Naive B cell (primary cell): ENCODE measurements at places on chromosomes 5 and 9.
A peak's percentile ranks its signal among the peaks of the same experiment; 100 is the strongest.

DNA sequence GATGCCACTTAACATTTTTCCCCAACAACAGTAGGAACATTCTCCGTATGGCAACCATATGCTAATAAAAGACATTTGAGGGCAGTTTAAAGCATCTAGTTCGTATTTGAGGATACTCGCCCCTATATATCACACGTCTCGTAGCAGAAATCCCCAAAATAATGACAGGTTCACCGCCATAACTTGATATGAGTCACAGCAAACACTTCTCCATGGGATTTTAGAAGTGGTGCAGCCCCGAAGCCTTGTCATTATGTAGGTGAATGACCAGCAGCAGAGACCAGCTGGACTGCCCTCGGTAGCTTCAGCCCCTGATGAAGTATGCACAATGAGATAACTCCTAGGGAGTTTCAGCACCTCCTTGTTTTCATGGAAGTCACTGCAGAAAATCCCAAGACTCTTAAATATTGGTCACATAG is 2.0 kb downstream of the CTNND2 start:
- H3K27me3 ChIP-seq: peaks cover 41% of the 10 kb centered on the region
- H3K4me3 ChIP-seq: no peak overlapping the region
- peaks cover 9% of the 10 kb centered on the region for H3K4me1 ChIP-seq
- no peak for DNase-seq
- no peak overlapping the region for H3K27ac ChIP-seq

DNA sequence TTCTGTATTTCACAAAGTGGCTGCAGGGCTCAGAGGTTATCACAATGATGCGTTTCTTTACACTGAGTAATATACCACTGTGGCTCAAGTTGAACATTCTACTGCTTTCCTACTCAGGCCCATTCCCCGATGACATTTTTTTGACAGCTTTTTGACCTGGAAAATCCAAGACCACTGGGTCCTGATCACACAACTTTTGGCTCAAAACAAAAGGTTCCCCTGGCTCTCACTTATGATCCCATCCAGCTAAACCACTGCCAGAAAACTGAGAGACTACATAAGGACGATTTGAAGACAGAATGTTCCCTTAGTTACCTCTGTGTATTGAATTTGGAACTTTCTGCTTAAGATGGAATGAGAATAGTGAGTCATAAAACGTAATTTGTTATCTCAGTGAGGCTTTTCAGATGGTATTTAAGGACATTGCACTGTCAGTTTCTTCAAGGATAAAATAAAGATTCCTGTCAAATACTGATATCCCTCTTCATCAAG is 78.0 kb upstream of the FBXL7 start:
- no peak overlapping the region for H3K4me3 ChIP-seq
- H3K4me1 ChIP-seq: no peaks in the 10 kb centered on the region
- H3K27me3 ChIP-seq: no peaks in the 10 kb centered on the region
- H3K36me3 ChIP-seq: no peaks in the 10 kb centered on the region

- no peaks in the 10 kb centered on the region for H3K36me3 ChIP-seq
- peak overlapping the region; percentile 32 for H3K4me3 ChIP-seq
- H3K27me3 ChIP-seq: no peaks in the 10 kb centered on the region
Observed at GRCh38 chr5:89395111-89395510, 512.1 kb upstream of the MEF2C start.

GRCh38 chr9:133742251-133742650 is 4.1 kb upstream of the SARDH start:
- peaks cover 39% of the 10 kb centered on the region for H3K27me3 ChIP-seq
- H3K4me1 ChIP-seq: peaks cover 3% of the 10 kb centered on the region
- DNase-seq: no peak
- no peak overlapping the region for H3K27ac ChIP-seq
- no peaks in the 10 kb centered on the region for H3K36me3 ChIP-seq

DNA sequence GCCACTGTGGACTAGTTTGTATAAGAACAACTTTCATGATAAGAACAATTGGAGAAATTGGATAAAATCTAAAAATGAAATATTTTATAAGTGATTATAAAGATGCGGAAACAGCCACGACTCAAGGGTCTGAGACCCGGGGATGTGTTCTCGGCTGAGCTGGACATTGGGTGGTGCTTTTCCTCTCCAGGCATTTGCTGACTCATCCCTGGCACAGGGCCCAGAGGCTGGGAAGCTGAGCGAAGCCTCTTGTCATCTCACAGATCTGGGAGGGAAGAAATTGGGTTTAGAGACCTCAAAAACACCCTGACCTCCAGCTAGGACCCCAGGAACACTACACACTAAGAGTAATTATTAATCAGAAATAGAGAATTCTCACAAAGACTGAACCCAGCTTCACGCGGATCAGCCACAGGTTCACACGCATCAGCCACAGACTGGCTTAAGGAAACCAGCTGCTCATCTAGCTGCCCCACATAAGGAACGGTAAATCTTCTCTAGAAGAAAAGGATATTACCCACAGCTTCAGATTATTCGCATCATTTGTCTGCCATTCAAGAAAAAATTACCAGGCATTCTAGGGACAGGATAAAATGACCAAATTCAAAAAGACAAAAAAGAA is 2.8 kb upstream of the OR2V1 start:
- peaks cover 40% of the 10 kb centered on the region for H3K27me3 ChIP-seq
- no peak overlapping the region for H3K4me3 ChIP-seq
- H3K36me3 ChIP-seq: no peaks in the 10 kb centered on the region
- no peak for DNase-seq
- H3K27ac ChIP-seq: no peak overlapping the region

DNA sequence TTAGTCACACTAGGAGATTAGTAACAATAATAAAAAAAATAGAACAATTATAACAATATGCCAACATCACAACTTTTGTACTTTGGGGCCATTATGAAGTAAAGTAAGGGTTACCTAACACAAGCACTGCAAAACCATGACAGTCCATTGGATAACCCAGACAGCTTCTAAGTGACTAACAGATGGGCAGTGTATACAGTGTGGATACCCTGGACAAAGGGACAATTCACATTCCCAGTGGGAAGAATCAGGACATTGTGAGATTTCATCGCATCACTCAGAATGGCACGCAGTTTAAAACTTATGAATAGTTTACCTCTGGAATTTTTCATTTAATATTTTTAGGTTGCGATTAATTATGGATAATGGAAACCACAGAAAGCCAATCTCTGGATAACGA is 45.6 kb upstream of the JADE2 start:
- H3K36me3 ChIP-seq: no peaks in the 10 kb centered on the region
- DNase-seq: no peak
- no peak overlapping the region for H3K4me3 ChIP-seq
- H3K27me3 ChIP-seq: no peaks in the 10 kb centered on the region
- no peak overlapping the region for H3K27ac ChIP-seq

DNA sequence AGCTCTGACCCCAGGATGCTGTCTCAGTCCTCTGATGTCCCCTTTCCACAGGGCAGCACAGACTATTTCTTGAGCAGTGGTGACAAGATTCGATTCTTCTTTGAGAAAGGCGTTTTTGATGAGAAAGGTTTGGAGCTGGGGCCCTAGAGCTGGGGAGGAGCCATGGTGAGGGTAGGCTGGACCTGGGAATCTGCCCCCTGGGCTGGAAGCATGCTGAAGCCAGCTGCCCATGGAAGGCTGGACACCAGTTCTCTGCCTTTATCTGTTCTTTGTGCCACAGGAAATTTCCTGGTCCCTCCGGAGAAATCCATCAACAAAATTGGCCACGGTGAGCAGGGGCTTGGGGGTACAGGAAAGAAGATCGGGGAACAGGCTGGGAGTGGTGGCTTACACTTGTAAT is 12.9 kb downstream of the PHYHD1 start:
- no peaks in the 10 kb centered on the region for H3K27me3 ChIP-seq
- no peaks in the 10 kb centered on the region for H3K36me3 ChIP-seq
- DNase-seq: no peak
- H3K27ac ChIP-seq: no peak overlapping the region

GRCh38 chr9:80369641-80370040 is 797.9 kb downstream of the TLE4 start:
- no peak overlapping the region for H3K27ac ChIP-seq
- H3K4me3 ChIP-seq: no peak overlapping the region
- H3K4me1 ChIP-seq: peaks cover 3% of the 10 kb centered on the region
- no peak for DNase-seq
- H3K27me3 ChIP-seq: no peaks in the 10 kb centered on the region

- H3K4me1 ChIP-seq: no peaks in the 10 kb centered on the region
- no peak for DNase-seq
- H3K27me3 ChIP-seq: peaks cover 78% of the 10 kb centered on the region
- no peak overlapping the region for H3K27ac ChIP-seq
- H3K4me3 ChIP-seq: peak overlapping the region; percentile 18
Observed at GRCh38 chr5:141356133-141356532, 1.3 kb downstream of the PCDHGA4 start.

DNA sequence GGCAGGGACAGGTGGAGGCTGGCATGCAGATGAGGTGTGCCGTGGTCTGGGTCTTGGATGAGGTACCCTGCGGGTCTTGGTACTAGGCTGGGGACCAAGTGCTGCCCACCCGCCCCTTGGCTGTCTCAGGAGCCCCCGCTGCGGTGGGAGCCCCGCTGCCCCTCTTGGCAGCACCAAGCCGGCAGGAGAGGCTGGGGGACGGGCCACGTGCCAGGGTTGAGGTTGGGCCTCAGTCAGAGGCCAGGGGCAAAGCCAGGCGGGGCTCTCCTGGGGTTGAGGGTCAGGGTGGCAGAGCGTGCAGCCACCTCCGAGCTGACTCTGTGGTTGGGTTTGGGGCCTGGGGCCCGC is 2.0 kb downstream of the CARD9 start:
- no peak overlapping the region for H3K4me3 ChIP-seq
- no peaks in the 10 kb centered on the region for H3K4me1 ChIP-seq
- H3K27ac ChIP-seq: no peak overlapping the region
- no peak for DNase-seq
- H3K36me3 ChIP-seq: no peaks in the 10 kb centered on the region
- H3K27me3 ChIP-seq: no peaks in the 10 kb centered on the region

GRCh38 chr5:149060325-149060724 is 2.5 kb downstream of the SH3TC2 start:
- no peaks in the 10 kb centered on the region for H3K36me3 ChIP-seq
- peaks cover 10% of the 10 kb centered on the region for H3K27me3 ChIP-seq
- DNase-seq: no peak
- H3K4me3 ChIP-seq: no peak overlapping the region

GRCh38 chr5:135399794-135400542 is 937 bp upstream of the MACROH2A1 start:
- no peaks in the 10 kb centered on the region for H3K27me3 ChIP-seq
- H3K27ac ChIP-seq: peak overlapping the region; percentile 97
- H3K4me1 ChIP-seq: peaks cover 25% of the 10 kb centered on the region

DNA sequence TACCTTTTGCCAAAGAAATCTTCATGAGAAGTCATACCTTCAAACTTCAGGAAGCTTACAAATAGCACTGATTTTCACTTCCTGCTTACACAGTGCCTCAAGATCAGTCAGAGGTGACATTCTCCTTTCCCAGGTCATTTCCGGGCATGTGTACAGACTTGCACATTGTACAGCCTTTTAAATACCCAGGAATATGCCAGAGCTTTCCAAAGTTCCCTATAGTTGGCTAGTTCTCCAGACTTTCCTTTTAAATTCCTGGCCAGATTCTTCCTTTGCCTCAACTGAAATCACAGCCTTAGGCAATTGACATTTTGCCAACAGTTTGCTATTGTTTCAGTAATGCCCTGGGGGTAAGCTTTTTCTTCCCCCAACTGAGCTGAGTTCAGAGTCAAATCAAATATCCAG is 47.2 kb downstream of the RFX3 start:
- H3K27ac ChIP-seq: peak overlapping the region; percentile 91
- H3K36me3 ChIP-seq: peaks cover 14% of the 10 kb centered on the region
- peak overlapping the region; percentile 49 for H3K4me3 ChIP-seq

- peaks cover 70% of the 10 kb centered on the region for H3K4me1 ChIP-seq
- H3K4me3 ChIP-seq: peak overlapping the region; percentile 37
- H3K27me3 ChIP-seq: no peaks in the 10 kb centered on the region
- H3K36me3 ChIP-seq: peaks cover 48% of the 10 kb centered on the region
Observed at GRCh38 chr5:122790354-122791103, 15.6 kb downstream of the SNX2 start.

- H3K27me3 ChIP-seq: no peaks in the 10 kb centered on the region
- DNase-seq: no peak
- peaks cover 43% of the 10 kb centered on the region for H3K4me1 ChIP-seq
Observed at GRCh38 chr9:93087971-93088655, 7.9 kb upstream of the CARD19 start.

GRCh38 chr5:68047035-68047434 is 168.5 kb upstream of the PIK3R1 start:
- peaks cover 31% of the 10 kb centered on the region for H3K36me3 ChIP-seq
- no peak overlapping the region for H3K4me3 ChIP-seq
- peaks cover 9% of the 10 kb centered on the region for H3K27me3 ChIP-seq
- DNase-seq: no peak
- no peak overlapping the region for H3K27ac ChIP-seq
- H3K4me1 ChIP-seq: peaks cover 14% of the 10 kb centered on the region

DNA sequence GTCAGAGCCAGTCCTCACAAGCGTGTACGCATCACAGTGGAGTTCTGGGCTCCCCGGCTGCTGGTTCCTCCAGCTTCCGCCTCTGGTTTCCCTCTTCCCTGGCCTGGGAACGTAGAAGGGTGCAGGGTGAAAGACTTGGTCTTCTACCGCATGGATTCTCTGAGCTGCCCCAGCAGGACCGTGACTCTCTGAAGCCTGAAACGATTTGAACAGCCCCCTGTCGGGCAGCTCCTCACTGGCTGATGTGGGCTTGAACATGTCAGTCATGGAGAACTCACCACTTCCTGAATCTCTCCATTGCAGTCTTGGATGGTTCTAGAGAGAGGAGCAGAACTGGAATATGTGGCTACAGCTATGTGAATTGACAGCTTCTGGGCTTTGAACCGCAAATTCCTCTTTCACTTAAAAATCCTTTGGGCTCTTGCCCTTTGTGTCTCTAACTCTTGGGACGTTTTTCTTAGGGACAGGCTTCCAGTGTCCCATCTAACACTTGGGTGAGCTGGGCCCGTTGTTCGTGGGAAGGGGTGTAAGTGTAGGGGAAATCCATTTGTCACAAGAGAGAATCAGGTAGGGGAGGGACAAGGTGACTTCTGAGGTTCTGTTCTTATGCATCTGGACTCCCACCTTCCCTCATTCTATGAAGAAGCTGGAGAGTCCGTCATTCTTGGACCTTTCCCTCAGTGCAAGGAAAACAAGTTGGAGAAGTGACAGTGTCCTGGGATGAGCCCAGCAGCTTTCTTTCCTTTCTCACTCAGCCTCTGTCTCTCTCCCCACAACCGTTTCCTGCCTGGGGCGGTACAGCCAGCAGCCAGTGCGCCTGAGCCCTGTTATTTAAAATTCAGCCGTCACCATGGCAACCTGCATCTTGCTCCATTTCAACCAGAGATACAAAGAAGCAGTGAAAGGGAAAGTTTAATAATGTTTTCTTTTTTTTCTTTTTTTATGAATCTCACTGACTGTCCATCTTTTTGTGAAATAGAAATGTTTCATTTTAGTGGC is 84.7 kb downstream of the PTTG1 start:
- H3K4me3 ChIP-seq: peak overlapping the region; percentile 58
- no peaks in the 10 kb centered on the region for H3K36me3 ChIP-seq
- peaks cover 15% of the 10 kb centered on the region for H3K4me1 ChIP-seq
- H3K27ac ChIP-seq: peak overlapping the region; percentile 80
- peaks cover 30% of the 10 kb centered on the region for H3K27me3 ChIP-seq
- DNase-seq: peak; percentile 60
